Fibroblast of mammary gland (primary cell): ENCODE measurements at places on chromosomes 12 and 14.
A peak's percentile ranks its signal among the peaks of the same experiment; 100 is the strongest.

GRCh38 chr14:34164162-34164864 lies 213.4 kb upstream of the EGLN3 start:
- DNase-seq, result no peak

GRCh38 chr14:64232095-64232838 lies 61.9 kb downstream of the ESR2 start:
- DNase-seq, result peak; percentile 96

- no peak for DNase-seq
Measured at GRCh38 chr12:110262442-110263388, 18.3 kb upstream of the ATP2A2 start.

- peak; percentile 47 for DNase-seq
Measured at GRCh38 chr12:64457032-64457431, 5.1 kb downstream of the TBK1 start.

GRCh38 chr12:15982071-15982470 lies 70.9 kb downstream of the DERA start:
- peak; percentile 7 for DNase-seq

DNA sequence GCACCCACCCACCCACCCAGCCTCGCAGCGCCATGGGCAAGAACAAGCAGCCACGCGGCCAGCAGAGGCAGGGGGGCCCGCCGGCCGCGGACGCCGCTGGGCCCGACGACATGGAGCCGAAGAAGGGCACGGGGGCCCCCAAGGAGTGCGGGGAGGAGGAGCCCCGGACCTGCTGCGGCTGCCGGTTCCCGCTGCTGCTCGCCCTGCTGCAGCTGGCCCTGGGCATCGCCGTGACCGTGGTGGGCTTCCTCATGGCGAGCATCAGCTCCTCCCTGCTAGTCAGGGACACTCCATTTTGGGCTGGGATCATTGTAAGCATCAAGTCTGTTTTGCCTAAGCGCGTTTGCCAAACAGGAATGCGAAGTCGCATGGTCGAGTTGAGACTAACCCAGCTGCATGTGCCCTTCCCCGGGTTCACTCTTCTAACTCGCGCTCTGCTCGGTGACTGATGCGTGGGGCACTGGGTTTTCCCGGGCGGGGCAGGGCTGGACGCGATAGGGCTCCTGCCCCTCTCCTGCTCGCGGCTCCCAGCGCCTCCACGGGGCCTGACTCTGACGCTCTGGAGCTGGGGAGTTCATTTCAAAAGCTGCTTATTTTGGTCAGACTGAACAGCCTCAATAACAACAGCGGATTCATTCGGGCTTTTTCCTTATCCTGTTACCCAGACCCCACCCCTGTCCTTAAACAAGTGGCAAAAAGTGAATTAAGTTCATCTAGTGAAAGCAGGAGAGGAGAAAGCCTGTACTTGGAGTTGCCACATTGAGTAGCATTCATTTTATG lies 458 bp downstream of the SSPN start:
- peak; percentile 45 for DNase-seq

DNA sequence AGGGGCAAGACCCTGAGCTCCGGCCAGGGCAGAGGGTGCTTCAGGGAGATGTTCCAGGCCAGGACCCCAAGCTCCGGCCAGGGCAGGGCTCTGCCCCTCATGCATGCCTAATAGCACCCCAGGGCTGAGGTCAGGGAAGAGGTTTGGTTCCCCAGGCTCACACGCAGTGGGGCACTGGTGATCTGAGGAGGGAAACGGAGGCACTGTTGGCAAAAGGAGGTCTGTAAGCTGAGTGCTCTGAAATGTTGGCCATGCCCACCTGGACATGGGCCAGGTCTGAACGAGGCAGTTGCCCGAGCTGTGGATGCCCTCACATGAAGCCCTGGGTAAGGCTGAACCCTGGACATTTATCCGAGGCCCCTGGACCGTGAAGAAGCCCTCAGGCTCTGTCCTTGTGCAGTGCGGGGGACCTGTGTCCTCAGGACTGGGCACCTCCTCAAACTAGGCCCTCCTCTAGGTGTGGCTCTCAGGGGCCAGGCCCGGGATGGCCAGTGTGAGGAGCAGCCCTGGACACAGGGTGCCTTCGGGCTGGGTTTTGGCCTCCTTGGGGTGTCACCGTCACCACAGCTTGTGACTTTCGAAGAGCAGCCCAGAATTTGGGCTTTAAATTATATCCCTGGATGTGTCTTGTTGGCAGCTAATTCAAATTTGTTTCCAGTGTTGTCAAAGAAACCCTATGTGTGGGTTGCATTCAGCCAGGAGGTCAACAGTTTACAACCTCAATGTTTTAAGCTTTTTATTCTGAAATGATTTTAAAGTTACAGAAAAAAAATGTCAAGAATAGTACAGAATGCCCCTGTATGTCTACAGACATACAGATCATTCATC lies 66.8 kb downstream of the ADGRD1 start:
- DNase-seq, result no peak

DNA sequence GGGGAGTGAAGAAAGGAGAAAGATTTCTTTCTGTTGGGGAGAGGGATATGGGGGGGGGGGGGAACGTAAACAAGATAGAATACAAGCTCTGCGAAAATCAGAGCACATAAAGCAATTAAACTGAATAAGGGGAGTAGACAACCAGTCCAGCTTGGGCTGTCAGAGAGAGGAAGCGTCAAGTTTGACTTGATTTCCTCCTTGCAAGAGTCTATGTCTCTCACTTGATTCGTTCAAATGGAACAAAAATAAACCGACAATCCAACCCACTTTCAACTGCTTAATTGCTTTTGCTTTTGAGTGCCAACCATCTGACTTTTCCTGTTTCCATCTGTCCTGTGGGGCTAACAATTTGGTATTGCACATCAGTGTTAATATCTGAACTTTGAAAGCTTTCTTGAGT lies 942 bp downstream of the SYT1 start:
- no peak for DNase-seq

DNA sequence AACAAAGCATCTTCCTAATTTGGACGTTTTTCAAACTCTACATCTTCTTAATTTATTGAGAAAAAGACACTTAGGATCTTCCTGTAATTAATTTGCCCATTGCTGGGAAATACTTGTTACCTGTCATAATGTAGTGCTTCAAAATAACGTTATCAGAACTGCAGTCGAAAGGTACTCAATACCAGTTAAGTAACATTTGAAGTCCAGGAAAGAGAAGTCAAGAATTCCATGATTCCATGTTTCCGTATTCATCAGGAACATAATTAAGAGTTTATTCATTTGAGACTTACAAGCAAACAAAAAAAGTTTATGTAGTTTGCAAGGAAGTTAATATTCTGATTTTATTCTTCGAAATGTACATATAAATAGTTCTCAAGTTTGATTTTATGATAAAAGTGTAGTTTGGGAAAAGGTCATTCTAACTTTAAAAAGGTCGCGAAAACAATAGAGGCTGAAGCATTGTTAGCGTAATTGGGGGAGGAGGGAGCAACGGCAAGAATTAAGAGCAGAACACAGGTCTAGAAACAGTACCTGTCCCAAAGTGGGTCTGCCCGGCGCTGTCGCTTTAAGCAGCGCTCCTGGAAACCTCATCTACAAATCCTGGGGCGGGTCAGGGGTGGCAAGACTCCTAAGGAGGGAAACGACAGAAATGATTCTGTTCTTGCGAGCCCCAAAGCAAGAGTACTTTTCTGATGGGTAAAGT lies 1.2 kb upstream of the KCNMB4 start:
- no peak for DNase-seq

DNA sequence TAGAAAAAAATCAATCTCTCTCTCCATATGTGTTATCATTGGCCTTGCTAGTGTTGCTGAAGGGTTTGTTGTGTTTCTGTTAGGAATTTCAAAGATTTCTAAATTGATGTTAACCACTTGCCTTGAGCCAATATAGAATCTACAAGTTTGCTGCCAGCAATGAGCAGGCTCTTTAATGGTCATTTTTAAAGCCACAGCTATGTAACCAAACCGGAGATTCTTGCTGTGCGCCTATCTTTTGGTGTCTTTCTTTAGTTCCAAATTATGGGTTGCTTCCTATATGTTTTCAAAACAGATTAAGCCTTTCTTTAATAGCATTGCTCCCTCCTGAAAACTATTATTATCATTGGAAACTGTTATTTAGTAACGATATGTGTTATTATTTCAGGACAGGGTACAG lies 545.7 kb downstream of the DIO2 start:
- DNase-seq, result no peak

DNA sequence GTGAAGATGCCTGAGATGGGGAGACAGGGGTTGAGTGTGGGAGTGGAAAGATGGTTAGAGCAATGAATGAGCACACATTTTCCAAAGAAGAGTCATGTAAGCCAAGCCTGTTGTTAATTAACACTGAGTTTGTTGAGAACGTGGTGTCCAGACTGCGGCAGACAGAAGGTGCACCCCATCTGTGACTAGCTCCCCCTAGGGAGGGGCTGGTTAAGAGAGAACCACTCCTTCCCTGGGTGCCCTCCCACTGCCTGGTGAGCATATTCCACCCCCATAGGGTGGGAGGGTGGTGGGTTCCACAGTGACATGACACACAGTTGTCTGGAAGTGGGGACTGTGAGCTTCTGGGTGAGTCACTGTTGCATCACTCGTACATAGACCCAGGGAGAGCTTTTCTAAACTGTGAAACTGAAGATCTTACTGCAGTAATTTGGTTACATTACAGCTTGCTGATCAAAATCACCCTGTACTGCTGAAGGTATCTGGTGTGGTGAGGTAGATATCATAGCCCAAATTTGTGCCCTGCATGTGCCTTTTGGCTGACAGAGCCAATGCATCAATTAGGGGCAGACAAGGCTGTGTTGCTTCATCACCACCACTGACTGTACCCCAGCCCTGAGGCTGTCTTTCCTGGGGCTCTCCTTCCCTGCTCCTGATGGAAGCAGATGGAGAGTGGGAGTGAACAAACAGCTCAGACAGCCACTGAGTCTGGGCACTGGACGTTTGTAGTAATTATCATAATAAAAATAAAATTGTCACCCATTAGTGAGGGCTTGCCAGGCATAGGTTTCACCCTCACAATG lies 150.9 kb downstream of the EMP1 start:
- peak; percentile 99 for DNase-seq

DNA sequence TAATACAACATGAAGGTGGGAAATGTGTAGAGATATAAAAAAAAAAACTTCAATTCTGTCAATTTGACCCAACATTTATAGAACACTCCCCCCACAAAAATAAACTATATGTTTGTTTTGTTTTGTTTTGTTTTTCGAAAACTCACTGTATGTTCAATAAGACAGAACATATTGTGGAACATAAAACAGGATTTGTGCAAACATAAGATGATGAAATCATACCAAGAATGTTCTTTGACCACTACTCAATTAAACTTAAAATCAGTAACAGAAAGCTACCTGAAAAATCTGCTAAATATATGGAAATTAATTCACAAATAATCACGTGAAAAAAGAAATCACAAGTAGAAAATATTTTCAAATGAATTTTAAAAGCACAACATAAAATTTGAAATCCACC lies 61.2 kb downstream of the PAWR start:
- no peak for DNase-seq

- DNase-seq, result no peak
Measured at GRCh38 chr12:2501464-2502191, 293.1 kb upstream of the FKBP4 start.

- peak; percentile 6 for DNase-seq
Measured at GRCh38 chr14:69982220-69982839, 103.1 kb downstream of the SMOC1 start.

DNA sequence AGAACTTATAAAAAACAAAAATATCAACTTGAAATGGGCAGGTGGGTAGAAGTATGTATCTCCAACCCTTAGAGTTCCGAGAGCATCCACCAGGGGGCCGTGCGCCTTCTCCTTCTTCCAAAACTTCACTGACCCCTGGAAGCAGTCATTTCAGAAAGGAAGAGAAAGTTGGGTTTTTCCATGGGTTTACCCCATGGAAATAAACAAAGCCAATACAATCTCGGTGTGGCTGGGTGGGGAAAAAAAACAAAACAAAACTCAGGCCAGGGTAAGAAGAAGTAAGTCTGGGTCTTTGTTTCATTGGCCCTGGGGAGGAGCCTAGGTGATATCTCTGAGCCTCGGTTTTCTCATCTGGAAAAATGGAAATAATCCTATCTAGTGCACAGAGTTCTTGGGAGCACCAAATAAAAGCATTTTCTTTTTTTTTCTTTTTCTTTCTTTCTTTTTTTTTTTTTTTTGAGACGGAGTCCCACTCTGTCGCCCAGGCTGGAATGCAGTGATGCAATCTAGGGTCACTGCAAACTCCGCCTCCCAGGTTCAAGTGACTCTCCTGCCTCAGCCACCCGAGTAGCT lies 33.6 kb upstream of the HNF1A start:
- peak; percentile 41 for DNase-seq

DNA sequence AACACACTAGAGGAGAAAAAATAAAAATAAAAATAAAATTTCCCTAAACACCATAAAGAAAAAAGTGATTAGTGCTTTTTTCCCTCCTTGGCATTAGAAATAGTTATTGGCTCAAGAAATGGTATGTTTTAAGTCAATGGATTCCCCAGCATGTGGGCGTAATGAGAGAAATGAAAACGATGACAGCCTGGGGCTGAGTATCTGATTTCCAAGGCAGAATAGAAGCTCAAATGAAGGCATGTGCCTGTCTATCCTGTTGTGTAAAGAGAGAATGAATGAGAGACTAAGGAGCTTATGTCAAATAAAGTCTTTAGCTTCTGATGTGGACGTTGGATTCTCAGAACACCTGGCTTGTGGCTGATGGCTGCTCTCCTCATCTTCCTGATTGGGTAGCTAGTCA lies 1408.4 kb upstream of the TMEM132C start:
- no peak for DNase-seq

DNA sequence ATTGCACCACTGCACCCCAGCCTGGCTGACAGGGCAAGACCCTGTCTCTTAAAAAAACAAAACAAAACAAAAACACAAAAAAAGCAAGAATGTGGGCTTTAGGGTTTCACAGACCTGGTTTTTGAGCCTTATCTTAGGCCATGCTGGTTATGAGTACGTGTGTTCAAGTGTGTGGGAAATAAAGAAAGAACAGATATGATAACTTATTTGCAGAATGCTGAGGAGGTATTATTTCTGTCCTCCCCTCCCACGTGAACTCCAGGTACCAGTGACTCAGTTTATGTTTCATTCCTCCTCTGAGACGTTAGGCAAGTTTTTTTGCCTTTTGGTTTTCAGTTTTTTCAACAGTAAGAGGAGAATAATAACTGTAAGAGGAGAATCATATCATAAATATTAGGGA lies 49.3 kb downstream of the PCNX1 start:
- no peak for DNase-seq

GRCh38 chr14:52413729-52414408 lies 99.8 kb downstream of the PTGER2 start:
- DNase-seq, result peak; percentile 91

GRCh38 chr12:2643576-2644135 lies 151.1 kb upstream of the FKBP4 start:
- no peak for DNase-seq
